ENCODE measurements at places on chromosomes 13 and 19.

DNA sequence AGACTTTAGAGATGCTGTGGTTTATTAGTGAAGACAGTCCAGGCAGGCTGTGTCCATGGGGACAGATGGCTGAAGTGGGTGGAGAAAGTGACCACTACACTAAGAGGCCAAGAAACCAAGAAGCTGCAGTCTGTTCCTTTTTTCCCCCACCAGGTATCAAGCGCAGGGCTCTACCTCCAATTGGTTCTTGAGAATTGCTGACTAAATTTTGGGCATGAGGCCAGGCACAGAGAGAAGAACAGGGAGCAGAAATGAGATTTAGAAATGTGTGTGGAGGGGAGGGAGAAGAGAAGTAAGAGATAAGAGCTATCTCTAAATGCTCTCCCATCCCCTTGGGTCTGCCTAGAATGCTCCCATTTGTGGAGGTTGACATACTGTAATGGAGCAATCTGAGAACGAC, 12.3 kb upstream of the CYSLTR2 start:
- DNase-seq: no peak

GRCh38 chr19:28066161-28066560, 1146.8 kb downstream of the UQCRFS1 start:
- DNase-seq: no peak

GRCh38 chr19:15257782-15258181, 25.5 kb upstream of the EPHX3 start:
- no peak for DNase-seq

DNA sequence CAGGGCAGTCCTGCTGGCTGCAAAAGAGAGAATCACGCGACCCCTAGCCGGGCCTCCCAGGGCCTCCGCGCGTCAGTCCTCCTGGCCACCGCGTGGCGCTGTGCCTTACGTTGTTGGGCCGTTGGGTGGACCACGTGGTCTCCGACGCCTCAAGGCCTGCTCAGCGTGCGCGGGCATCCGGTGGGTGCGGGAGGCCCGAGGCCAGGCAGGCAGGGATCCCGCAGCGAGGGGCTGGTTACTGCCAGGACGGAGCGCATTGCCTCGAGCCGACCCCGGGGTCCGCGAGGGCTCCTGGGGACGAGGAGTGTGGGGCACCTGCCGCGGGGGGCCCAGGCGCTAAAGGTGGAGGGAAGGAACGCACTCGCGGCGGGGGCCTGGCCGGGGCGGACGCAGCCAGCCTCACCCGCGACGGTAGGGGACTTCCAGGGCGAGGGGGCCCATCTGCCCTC, at the start of gene TDRD12:
Gene TDRD12, plus strand, starts transcription at position 157 of the 449 bp plus-strand sequence. CDS start 306 bp downstream, outside the sequence.
- DNase-seq: no peak

DNA sequence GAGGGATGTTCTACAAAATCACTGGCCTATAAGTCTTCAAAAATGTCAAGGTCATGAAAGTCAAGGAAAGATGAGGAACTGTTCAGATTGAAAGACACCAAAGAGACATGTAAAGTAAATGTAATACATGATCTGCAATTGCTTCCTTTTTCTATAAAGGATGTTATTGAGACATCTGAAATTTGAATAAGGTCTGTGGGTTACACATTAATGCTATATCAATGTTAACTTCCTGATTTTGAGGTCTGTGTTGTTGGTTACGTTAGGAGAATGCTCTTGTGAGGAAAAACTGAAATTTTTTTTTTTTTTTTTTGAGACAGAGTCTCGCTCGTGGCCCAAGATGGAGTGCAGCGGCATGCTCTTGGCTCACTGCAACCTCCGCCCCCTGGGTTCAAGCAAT, 197.4 kb downstream of the RGCC start:
- DNase-seq: no peak

DNA sequence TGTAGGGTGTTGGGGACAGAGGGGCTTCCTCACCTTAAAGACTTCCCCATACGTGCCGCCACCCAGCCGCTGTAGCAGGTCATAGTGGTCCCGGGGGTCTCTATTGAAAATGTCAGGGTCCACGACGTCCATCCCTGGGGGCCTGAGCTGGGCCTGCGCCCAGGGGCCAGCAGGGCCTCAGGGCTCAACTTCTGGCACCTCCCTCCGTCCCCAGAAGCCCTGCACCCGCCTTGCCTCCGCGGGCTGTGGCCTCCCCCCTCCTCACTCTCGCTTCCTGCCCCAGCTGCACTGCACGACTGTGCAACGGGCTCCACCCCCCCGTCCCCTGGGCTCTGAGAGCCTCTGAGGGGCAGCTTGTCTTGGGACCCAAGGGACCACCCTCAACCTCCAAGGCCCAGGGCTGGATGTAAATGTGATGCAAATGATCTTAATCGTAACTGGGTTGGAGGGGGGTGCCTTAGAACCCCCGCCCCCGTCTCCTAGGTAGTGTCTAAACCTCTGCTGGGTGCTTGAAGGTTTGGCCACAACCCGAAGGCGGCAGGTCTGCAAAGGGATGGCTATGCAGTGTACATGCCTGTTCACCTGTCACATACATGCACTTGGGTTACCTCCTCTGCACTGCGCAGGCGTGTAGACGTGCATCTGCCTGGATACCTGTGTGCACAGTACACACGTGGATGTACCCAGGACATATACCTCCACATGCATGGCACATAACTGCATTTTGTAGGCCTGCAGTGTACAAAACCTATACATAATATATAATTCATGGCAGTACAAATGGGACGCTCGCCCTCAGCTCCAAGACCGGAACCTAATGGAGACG, at the start of gene MAP4K1:
Gene MAP4K1, minus strand, starts transcription at position 190 of the 826 bp plus-strand sequence. Its CDS starts 58 bp downstream, at position 132.
- DNase-seq: no peak

DNA sequence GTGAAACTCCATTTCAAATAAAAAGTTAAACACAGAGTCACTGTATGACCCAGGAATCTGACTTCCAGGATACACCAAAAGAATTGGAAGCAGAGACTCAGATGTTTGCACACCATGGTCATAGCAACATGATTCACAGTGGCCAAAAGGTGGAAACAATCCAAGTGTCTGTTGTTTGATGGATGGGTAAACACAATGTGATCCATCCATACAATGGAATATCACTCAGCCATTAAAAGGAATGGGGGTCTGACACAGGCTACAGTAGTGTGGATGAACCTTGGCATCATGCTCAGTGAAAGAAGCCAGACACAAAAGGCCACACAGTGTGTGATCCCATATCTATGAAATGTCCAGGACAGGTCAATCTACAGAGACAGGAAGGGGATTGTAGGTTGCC, 174.3 kb downstream of the PTPRS start:
- peak; percentile 60 for DNase-seq

DNA sequence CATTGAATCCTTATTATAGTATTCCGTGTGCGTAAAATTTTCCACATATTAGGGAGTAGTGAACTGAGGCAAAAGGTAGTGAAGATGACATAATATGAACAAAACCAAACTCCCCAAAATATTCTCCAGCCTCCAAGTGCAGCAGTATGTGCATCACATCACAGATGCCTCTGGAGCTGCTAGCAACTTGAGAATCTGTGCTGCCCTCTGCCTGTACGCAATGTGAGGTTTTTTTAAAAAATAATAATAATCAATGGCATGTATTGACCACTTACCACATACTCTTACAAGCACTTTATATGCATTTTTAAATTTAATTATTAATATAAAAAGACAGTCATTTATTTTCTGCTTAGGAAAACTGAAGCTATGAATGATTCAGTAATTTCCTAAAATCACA, 583.0 kb upstream of the SPRY2 start:
- DNase-seq: no peak

- no peak for DNase-seq
These were observed 25.1 kb downstream of the TINCR start for GRCh38 chr19:5542665-5543064.

GRCh38 chr13:81171065-81171647, 830.2 kb upstream of the SPRY2 start:
- DNase-seq: peak; percentile 8

DNA sequence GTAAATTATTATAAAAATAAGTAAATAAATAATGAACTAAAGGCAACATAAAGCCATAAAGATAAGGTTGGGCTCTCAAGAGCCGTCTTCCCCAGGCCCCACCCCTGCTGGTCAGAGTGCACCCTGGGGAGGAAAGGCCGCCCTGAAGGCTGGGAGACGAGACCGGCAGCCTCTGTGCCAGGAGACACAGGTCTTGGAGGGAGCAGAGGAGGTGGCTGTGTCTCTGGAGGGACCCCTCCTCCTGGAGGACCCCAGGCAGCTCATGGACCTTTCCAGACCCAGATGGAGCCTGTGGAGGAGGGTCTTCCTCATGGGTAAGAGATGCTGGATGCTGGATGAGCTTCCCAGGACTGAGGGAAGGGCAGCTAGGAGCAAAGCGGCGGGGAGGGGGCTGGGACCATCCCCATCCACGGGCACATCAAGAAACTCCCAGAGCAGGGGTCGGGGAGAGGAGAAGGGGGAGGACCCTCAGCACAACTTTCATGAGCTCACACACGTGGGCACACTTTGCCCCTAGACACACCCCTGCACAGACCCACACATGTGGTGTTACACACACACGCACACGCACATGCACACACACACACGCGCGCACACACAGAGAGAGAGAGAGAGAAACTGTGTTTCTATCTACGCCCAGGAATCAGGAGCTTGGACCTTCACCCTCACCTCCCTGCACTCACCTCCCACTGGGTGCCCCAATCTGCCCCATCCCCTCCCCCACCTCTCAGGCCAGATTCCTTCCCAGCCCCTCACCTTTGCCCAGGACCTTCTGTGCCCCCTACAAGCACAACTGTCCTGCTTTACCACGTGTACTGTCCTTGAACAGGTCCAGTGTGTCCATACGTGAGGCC, at the start of gene CEACAM18:
Gene CEACAM18, plus strand, starts transcription at position 159 of the 854 bp plus-strand sequence.
- DNase-seq: no peak

GRCh38 chr13:72648513-72649065, 78.8 kb downstream of the MZT1 start:
- no peak for DNase-seq

- no peak for DNase-seq
These were observed 194.5 kb downstream of the DACH1 start for GRCh38 chr13:71672512-71672911.

DNA sequence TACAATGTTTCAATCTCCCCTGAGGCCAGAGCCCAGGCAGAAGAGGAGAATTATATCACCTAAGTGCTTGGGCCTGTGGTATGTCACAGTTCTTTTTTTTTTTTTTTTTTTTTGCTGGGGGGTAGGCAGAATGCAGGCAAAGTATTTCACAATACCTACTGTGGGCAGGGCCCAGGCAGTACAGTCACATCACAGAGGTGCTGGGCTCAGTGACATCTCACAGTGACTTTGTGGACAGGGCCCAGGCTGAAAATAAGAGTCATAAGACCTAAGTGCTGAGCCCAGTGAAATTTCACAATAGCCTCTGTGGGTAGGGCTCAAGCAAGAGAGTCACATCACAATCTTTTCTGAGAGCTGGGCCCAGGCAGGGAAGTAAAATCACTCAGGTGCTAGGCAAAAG, 15.9 kb upstream of the ZNF208 start:
- no peak for DNase-seq

DNA sequence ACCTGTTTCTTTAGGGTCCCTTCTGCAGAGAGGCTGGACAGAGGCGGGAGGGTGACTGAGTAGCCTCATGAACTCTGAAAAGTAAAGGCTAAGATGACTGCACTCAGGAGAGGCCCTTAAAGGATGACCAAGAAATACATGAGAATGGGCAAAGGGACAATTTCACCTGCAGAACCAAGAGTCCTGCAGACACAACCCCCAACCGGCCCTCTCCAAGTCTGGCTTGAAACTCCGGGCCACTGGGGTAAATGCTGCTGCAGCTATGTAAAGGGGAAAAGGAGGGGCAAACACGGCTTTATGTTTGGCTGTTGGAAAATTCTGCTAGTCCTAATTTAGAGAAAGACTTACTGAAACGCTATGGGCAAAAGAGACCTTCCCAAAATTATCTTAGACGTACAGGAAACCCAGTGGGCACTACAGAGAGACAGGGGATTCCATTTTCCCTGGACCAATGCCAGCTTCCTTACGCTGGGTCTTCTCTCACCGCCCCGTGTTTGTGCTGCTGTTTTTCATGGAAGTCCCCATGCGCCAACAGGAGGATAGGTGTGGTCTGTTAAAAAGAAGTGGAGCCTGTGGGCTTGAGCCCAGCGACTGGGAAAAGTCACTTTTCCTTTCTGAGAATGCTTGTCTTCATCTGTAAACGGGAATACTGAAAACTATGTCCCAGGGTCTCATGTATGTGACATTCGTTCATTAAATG, 10.6 kb downstream of the COL4A2 start:
- no peak for DNase-seq

- no peak for DNase-seq
These were observed 2.2 kb downstream of the CEACAM19 start for GRCh38 chr19:44673510-44673909.

- DNase-seq: no peak
These were observed 673.1 kb downstream of the DIAPH3 start for GRCh38 chr13:59490651-59491050.

DNA sequence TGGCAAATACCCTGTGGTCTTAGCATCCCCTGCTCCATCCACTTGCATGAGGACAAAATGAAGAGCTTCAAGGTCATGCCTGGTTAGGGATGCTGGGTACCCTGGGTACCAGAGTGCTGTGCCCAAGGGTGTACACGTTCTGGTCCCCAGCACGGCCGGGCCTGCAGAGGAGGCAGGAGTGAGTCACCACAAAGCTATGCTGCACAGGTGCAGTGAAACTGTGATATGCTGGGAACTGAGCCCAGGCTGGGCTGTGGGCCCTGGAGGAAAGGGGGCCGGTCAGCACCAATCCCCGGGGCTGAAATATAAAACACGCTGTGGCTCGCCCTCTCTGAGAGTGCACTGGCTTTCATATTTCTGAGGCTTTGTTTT, 95.1 kb downstream of the TSHZ3 start:
- no peak for DNase-seq

DNA sequence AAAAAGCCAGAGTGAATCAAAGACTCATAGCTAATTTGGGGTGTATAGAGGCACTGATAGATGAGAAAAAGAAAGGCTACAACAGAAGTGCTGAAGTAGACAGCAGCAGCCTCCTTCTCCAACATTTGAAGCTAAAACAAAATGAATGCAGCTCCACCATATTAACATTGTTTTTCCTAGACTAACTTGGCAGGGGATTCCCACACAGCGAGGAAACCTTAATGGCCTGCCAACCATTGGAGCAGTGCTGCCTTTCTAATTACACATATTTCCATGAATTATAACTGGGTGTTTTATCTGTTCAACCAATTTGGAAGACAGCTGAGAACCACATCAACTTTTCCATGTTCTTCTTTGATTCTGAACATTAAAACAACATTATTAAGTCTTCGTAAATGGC, 478.6 kb downstream of the LIG4 start:
- DNase-seq: no peak

DNA sequence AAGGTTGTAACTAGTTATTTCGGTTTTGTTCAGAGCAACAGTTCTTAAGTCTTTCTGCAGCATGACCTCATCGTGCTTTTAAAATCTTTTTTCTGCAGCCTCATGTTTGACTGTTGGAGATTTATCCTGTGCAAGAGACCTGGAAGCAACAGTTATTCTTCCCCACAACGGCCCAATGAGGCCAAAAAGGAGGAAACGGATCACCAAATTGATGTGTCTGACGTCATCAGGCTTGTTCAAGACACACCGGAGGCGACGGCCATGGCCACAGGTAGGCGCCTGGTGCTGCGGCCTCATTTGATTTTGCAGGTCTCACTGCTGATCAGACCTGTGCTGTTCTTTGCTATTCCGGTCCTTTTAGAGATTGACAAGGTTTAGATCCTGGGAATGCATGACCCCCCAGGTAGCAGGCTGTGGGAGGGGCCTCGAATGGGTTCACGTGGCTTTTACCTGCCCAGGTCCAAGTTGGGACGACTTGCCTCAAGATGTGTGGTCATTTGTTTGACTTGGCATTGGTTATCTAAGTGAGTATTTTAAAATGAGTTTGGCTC, 66.8 kb upstream of the MCF2L start:
- no peak for DNase-seq

Data from EL (cell line).